Jurkat, Clone E6-1 (cell line): ENCODE measurements at places on chromosomes 5 and 9.

DNA sequence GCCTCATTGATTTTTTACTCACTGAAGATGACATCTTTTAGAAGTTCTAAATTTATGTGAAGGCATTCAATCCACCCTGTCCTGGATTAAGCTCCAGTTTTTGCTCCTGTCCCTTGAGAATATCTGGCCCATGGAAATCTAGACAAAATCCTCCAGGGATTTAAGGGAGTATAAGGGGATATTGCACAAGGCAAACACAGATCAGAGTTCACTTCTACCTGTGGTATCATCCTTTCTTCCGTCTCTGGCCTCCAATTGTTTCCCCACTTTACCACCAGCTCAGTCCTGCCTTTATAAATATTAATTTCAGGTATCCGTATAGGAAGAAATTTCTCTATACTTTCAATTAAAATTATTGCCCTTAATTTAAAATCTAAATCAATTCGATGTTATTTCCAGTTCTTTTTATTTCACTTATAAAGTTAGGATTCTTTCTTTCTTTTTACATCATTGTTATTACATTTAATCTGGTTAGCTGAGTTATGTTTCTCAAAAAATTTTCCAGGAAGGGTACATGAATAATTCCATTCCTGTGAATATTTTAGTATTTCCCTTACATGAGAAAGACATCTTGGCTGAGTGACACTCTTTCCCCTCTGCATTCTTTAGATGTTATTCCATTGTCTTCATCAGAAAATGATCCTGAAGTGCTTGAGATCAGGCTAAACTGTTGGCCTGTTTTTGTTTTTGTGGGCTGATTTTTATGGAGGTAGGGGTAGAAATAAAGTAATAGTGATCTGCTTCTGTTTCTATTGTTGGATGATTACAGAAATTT lies 194.3 kb upstream of the MAP3K1 start:
- DNase-seq: no peak

DNA sequence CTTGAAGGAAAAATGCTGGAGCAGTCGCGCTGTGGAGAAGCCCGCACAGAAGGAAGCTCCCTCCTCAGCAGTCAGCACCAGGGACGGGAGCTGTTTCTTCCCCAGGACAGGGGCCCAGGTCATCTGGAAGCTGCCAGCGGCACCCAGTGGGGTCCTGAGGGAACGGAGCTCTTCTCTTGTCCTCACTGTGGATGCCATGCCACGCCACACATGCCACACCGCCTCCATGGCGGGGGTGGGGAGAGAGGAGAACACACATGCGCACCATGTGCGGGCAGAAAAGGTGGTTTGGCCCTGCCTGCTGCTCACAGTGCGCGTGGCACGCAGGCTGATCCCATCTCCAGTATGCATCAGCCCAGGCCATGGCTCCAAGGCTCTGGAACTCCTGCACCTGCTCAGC lies 41.7 kb upstream of the ZNF354B start:
- no peak for DNase-seq

DNA sequence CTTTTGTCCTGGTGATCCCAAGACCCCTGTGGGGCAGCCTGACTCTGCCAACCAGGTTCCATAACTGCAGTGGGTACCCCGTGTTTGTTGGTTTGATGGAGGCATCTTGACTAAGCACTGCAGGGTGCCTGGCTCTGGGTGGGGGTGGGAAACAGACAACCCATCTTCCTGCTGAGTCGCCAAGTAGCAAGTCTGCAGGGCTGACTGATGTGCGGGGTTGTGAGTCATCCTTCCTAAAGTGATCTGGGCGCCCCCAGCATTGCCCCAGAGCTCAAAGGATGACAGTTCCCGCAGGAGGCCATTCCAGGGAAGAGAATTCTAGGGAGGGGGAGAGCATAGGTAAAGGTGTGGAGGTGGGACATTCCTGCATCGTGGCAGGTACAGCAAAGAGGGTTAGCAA lies 23.5 kb downstream of the DAB2IP start:
- DNase-seq: no peak

DNA sequence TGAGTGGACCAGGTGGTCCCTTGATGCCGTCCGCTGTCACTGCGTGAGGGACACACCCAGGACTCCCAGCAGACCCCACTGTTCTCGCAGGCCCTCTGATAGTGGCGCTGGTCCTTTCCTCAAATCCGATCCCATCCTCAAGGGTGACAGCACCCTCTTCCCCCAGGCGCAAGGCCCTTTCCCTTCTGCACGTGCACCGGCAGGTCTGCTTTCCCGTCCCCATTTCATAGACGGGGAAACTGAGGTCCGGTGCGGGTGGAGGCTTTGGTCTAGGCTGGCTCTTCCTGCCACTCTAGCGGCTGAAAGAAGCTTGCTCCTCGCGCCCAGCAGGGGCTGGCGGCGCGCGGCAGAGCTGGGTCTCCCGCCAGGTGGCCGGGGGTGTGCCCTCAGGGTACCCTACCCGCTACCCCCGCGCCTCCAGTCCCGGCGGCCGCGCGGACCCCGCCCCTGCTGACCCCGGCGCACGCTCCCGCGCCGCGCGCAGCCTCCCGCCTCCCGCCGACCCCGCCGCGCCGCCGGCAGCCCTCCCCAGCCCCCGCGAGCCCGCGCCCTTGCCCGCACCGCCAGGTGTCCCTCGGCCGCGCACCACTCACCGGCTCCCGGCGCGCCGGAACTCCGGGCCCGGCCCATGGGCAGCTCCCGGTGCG lies 453 bp downstream of the RASGEF1C start:
- DNase-seq: no peak
